ENCODE measurements at places on chromosomes 1 and 21.

- no peak for DNase-seq
Observed at GRCh38 chr1:91502672-91503184, 2.1 kb downstream of the CDC7 start.

GRCh38 chr1:145944532-145944931 lies 13.3 kb downstream of the LIX1L start:
- no peak for DNase-seq

GRCh38 chr1:242470774-242471173 lies 53.7 kb downstream of the PLD5 start:
- no peak for DNase-seq

DNA sequence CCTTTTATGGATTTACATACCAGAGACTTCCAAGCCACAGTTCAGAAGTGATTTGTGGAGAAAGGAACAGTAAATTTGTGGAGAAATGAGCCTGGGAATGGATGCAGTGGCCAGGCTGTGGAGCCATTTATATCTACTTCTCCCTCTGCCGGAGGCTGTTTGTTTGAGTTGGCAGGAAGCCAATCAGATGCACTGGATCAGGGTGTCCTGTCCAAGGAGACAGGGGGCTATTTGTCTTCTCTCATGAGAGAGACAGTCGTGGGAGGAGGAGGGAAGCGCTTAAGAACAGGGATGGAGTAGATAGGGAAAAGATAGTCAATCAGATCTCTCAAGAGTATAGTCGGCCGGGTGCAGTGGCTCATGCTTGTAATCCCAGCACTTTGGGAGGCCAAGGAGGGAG lies 2.8 kb upstream of the HAPLN2 start:
- no peak for DNase-seq

GRCh38 chr1:86542631-86543030 lies 4.2 kb upstream of the CLCA4 start:
- no peak for DNase-seq

- DNase-seq = no peak
Observed at GRCh38 chr1:208171616-208172422, 72.4 kb downstream of the PLXNA2 start.

GRCh38 chr1:46246548-46247435 lies 771 bp upstream of the RAD54L start:
- DNase-seq = peak; percentile 49

- no peak for DNase-seq
Observed at GRCh38 chr1:94792473-94793295, 27.5 kb upstream of the SLC44A3 start.
